ENCODE measurements at places on chromosomes 7 and 10.

DNA sequence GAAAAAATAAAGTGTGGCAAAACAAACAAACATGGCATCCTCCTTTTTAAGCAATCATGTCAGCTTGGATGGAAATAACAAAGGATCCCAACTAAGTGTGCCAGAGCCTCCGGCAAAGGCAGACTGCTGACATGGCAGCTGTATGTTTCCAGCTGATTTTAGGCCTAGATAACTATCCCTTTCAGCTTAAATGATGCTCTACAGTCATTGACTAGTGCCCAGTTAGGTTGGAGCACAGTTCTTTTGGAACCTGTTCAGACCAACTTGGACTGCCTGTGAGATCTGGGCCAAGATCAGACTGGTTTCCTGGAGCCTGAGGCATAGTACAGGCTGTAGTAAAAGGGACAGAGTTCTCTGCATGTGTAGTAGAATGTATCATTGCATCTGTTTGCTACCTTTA, 128.7 kb downstream of the DYNC1I1 start:
- DNase-seq, result no peak

- no peak for DNase-seq
Measured at GRCh38 chr7:70410134-70410750, 721.7 kb upstream of the GALNT17 start.

DNA sequence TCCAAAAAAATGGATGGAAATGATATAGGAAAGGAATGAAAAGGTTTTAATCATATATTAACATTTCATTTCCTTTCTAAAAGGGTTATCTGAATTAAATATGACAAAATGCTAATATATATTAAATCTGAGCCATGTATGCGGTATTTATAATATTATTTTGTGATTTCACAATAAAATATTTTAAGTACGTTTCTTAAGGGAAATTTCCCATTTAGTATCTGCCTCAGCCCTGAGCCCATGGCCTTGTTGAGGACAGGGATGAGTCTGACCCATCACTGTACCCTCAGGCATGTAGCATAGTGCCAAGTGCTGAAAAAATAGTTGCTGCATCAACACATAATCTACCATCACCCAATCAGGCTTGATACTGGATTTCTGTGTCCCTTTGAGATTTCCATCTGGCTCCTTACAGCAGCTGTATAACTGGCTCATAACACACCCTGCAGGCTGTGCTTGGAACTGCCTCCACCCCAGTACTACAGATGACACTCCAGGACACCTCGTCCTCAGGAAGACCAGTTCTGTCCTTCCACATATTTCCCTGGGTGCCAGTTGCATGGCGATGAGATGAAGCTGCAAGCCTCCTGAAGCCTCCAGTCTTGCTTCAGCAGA, 59.4 kb upstream of the ASAH2 start:
- peak; percentile 28 for DNase-seq

GRCh38 chr10:89491932-89492331, 43.5 kb downstream of the SLC16A12 start:
- no peak for DNase-seq

GRCh38 chr7:88346357-88346756, 39.7 kb upstream of the STEAP4 start:
- no peak for DNase-seq

- no peak for DNase-seq
Measured at GRCh38 chr10:50874723-50875122, 10.7 kb downstream of the A1CF start.

- no peak for DNase-seq
Measured at GRCh38 chr10:4434516-4435071, 391.4 kb upstream of the AKR1E2 start.

- peak; percentile 75 for DNase-seq
Measured at GRCh38 chr7:100691676-100692577, 2.1 kb downstream of the GIGYF1 start.
